Activated CD4-positive, alpha-beta T cell treated with anti-CD3 and anti-CD28 coated beads, Interleukin-10, Interleukin-2, amounts not matched to agents 100 ng/mL and 50 ng/mL, durations not matched to agents 16 hours and 8 hours (primary cell): ENCODE measurements at places on chromosomes 7 and 10.
A peak's percentile ranks its signal among the peaks of the same experiment; 100 is the strongest.

DNA sequence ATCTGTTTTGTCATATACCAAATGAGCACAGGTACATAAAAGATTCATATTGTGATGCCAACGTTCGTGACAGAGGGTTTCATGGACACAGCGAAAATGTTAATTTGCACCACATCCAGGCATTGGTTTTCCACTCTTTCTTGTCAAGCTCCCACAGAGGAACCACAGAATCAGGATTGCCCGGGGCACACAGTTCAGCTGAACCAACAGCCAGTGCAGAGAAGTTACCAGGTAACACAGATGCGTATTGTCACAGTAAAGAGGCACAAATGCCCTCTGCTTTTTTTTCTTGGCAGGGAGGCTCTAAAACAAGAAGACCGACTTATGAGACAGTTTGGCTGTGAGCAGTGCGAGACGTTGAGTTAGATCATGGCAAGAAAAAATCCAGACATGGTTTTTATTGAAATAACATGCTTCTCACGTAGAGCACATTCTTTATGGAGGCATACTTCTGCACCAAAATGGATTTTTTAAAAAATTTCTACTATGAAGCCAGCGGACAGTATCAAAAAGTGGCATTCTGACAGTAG, 331.1 kb upstream of the KIAA1217 start:
- no peak for DNase-seq

DNA sequence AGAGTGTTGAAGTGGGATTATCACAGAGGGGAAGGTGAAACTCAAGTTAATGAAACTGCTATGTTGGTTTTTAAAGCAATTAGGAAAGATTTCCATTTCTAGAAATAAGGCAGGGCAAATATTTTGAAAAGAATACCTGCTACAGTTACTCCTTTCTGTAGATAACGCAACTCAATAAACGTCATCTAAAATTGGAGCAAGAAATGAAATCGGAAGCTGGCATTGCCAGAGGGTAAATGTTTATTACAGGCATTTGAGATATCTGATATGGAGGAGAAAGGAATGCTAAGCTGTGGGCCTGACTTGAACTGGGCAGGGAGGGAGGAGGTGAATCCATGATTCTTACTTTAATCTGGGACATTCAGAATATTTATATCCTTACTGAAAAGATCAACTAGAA, 217.0 kb upstream of the ADARB2 start:
- DNase-seq, result no peak

DNA sequence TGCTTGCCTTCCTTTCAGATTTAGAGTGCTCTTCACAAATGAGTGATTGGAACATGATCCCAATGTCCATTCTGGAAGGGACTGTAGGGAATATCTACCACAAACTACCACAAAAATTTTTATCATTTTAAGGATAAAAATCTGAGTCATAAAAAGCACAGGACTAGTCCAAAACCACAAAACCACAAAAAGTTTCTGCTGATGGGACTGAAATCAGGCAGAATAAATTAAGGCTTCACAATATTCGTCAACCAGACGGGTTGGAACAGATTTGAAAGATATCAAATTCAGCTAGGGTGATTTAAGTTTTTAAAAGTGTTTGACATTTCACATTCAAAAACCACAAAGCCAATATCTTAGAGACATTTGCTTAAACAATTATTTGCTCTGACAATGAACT, 100.1 kb upstream of the PTN start:
- DNase-seq, result peak; percentile 11

DNA sequence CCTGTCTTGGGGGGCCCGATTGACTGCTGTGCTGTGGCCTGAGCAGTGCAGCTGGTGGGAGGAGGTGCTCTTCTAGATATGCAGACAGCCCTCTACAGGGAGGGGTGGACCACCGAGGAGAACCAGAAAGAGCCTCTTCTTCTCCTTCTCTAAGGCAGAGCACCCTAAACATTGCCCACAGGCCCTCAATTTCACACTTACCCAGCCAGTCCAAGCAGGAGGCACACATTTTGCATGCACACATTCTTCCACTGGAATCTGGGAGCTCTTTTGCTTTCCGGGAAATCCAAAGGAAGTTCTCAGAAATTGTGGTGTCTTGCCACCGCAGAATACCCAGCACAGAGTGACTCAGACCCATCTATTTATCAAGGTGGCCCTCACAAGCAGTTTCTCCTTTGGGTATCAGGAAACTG, 45.8 kb downstream of the EEPD1 start:
- peak; percentile 60 for DNase-seq

- DNase-seq, result no peak
Observed at GRCh38 chr10:21293518-21294356, 231.7 kb downstream of the SKIDA1 start.

- DNase-seq, result no peak
Observed at GRCh38 chr10:105611244-105611798, 970.2 kb downstream of the SORCS3 start.

DNA sequence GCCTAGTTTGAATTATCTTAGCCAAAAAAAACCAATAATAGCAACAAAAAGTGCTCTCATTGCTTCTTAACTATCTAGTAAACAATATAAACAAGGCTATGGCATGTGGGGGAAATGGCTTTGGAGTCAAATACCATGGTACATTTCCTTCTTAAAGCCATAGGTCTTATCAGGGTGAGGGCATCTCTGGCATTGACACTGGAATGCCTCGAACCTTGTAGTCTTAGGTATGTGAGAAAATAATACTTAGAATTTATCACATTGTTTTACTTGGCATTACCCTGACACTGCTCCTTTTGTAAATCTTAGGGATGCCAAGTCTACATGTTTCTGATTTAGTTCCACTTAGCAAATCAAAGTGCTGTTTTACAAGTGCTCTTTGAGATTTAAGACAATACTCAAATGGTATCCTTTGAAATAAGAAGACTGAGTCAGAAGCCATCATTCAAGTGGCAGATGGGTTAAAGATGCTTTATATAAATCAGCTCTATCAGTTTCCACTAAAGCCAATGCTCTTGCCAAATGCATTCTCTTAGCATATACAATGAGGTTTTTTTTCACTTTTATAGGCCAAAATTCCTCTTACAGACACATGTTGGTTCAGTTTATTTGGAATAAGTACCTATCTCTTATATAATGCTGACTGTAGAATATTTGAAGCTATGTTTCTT, 155.2 kb downstream of the HPSE2 start:
- DNase-seq, result no peak
